AG04449 (cell line): ENCODE measurements at places on chromosomes 7 and 10.

GRCh38 chr10:28541717-28542365 lies 8.9 kb downstream of the WAC start:
- no peak for DNase-seq

GRCh38 chr7:139721821-139722220 lies 56.0 kb downstream of the HIPK2 start:
- DNase-seq, result no peak

- no peak for DNase-seq
Observed at GRCh38 chr10:120475844-120476791, 19.1 kb downstream of the PLPP4 start.

GRCh38 chr10:99328579-99329303 lies 415 bp upstream of the CNNM1 start:
- DNase-seq, result no peak

DNA sequence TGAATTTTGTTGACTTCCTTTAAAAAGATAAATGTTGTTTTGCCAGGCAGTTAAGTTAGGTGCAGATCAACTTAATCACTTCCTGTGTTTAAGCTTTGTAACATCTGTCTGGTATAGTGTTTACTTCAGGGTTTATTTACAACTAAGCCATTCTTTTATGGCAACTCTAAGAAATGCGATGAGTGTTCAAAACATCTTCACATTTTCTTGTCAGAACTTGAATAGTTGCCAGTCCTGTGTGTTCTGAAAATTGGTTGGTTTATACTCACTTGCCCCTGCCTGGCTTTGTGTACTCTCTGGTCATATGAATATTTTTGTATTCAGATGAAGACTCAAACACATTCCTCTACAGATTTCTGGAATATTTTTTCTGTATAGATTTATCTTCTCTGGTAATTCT lies 327.2 kb downstream of the MDFIC start:
- DNase-seq, result no peak

DNA sequence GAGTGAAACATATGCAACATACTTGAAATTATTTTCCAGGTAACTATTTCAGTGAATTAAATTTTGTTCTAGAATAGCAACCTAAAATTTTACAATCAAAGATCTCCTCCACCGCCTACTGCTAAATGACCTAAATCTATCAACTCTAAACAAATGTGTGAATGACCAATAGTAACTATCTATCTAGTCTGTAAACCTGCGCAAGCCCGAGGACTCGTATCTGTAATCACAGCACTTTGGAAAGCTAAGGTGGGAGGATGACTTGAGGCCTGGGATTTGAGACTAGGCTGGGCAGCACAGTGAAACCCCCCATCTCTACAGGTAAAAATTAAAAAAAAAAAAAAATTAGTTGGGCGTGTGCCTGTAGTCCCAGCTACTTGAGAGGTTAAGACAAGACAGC lies 83.0 kb downstream of the NEBL start:
- no peak for DNase-seq

GRCh38 chr7:27080844-27081436 lies 14.9 kb downstream of the HOXA1 start:
- no peak for DNase-seq

DNA sequence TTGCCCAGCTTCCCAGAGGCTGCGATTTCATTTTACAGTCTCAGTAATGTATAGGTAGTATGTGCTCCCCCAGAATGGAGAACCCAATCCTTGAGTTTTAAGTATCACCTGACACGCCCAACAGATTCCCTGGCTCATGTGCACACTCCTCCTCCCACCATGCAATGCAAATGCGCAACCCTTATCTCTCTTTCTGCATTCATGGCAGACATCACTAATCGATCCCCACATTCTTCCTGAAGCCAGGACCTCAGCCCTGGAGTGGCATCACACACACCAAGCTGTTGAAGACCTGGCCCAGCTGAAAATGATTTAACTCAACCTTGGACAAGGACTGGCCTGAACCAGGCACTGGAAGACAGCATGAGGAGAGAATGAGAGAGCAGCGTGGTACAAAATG lies 68.4 kb downstream of the ZRANB1 start:
- no peak for DNase-seq

DNA sequence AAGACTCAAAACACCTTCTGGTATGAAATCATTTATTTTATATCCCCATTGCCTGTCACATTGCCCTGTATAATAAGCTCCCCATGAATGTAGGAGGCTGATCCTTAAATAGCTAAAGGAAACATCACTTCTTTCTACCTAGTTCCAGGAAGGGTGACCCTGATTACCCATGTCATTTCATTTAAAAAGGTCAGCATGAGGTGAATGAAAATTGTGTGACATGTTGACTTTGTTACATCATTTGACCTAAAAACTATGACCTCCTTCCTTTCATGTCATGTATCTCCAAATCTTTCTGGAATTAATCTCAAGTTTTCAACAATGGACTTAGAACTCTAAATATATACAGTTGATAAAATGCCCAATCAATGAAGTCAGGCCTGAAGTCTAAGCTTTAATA lies 161.5 kb downstream of the AHR start:
- no peak for DNase-seq

DNA sequence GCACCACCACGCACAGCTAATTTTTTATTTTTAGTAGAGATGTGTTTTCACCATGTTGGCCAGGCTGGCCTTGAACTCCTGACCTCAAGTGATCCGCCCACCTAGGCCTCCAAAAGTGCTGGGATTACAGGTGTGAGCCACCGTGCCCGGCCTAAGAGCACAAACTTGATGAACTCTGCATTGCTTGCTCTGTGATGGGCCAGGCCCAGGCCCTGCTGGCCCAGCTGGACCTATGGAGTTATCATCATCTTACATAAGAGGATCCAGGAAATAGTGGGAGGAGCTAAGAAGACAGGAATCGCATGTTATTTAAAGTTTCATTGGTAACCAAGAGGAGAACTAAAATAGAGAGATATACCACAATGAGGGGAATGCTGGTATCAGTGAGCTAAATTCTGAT lies 86.9 kb downstream of the DAGLB start:
- no peak for DNase-seq

- no peak for DNase-seq
Observed at GRCh38 chr7:50416527-50417182, 33.5 kb downstream of the FIGNL1 start.

DNA sequence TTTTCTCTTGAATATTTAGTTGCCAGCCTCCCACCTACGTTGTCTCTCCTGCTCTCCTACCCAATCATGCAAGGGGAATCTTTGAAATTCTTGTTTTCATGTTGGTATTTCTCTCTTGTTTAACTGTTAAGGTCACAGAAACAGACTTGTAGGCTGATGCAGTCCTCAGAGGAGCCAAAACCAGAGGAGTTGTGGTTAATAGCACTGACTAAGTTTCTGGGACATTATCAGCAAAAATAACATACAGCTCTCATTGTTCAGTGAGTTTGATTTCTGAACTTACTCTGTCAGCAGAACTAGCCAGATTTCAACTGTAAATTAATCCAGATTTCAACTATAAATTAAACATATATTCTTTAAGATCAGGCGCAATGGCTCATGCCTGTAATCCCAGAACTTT lies 11.1 kb upstream of the CUL1 start:
- no peak for DNase-seq

DNA sequence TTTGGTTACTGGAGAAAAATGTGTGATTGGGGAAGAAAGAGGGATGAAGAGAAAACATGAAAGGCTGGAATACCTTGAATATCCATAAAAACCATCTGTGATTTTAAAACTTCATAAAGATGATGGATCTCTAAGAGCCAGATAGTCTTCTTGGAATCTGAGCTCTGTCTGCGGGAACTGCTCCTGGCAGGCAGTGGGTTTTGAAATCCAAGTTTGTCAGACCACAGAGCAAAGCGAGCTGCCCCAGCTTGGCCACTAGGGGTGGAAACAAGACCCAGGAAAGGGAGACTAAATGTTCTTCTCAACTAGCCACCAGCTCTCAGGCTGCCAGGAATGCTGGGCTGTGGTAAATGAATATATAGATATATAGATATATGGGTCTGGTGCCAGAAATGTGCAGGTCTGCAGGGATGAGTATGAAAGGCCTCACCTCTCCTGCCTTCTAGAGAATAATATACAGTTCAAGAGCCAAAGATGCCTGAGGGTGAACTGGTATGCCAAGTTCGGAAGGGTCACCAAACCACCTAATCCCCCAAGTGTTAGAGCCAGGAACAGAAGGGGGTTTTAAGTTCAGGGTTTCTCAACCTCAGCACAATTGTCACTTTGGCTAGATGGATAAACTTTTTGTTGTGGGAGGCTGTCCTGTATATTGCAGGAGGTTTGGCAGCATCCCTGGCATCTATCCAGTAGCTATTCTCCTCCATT lies 208.8 kb downstream of the KCNMA1 start:
- peak; percentile 51 for DNase-seq
